ENCODE measurements at places on chromosomes 11 and 22.
A peak's percentile ranks its signal among the peaks of the same experiment; 100 is the strongest.

GRCh38 chr22:44331881-44332714 is 19.3 kb upstream of the SHISAL1 start:
- DNase-seq = no peak

DNA sequence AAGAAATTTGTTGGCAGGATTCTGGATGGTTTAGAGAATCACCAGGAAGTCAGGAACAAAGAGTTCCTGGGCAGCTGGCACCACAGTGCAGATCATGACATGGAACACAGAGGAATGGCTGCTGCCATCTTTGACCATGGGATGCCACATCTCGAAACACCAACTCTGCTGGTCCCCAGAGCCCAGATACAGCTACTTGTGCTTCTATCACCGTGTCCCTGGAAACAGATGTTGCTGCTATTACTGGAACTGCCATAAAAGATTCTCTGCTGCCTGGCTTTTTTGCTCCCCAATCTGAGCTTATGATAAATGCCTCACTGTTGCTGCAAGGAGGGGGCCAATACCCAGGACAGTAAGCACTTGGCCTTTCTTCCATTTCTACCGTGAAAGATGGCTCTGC is 185.2 kb downstream of the CSNK2A3 start:
- DNase-seq = no peak

- DNase-seq = no peak
Measured at GRCh38 chr11:46073632-46074031, 47.6 kb downstream of the PHF21A start.

DNA sequence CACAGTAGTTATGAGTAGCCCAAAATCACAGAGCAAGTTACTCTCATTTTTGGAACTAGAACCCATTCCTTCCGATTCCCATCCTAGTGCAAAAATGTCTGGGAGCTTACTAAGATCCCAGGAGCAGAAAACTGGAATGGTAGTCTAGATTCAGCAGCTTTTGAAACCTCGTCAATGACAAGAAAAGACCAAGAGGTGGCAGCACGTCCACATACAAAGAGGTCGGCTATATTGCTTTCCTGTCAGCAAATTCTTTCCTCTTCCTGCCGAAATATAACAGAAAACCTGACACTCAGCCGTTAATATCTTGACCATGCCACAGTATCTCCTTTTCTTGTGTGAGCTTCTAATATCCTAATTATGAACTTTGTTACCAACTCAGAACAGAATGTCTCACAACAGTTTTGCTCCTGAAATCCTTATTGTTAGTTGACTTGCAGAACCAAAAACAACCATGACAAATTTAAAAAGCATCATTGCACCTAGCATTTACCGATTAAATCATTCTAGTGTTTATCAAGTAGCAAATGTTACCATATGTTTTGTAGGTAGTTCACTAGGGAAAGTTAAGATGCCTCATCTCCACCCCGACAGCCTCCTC is 92.8 kb upstream of the OR9G4 start:
- no peak for DNase-seq

- DNase-seq = no peak
Measured at GRCh38 chr11:101860696-101861427, 53.9 kb upstream of the CEP126 start.

DNA sequence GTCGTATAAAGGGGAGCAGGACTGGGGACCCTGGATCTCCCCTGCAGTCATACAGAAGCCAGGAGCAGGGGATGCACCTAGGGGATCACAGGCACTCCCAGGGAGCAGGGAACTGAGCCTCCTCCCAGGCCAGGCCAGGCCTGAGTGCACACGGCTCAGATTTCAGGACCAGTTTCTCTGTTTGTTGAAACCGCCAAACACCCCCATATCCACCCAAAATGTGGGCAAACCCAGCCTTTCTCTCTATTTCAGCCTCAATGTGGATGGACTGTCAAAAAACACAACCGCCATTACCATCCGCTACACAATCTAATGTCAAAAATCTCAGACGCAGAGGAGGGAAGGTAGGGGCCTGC is 17.5 kb downstream of the MN1 start:
- DNase-seq = no peak

- no peak for DNase-seq
Measured at GRCh38 chr22:47574556-47574955, 812.1 kb downstream of the TBC1D22A start.

GRCh38 chr11:95699631-95700470 is 89.7 kb downstream of the FAM76B start:
- peak; percentile 66 for DNase-seq

DNA sequence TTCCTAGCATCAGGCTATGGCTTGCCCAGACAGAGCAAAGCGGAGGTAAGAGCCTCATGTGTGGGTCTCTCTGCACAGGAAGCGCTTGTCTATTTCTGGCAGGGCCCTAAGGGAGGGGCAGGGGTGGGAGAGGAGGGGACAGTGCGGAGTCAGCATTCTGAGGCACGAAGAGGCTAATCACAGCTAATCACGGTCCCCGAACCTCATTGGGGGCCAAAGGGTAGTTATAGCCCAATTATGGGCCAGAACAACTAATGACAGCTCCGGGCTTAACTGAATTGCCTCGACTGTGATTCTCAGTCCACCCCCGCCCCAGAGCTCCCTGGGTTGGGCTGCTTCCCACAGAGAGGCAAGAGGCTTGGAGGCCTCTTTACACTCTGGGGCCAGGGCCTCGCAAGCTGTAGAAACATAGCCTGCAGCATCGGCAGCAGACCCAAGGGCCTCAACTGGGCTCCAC is 72.7 kb upstream of the PRDM11 start:
- no peak for DNase-seq

GRCh38 chr11:122717264-122717867 is 61.8 kb downstream of the UBASH3B start:
- DNase-seq = no peak

DNA sequence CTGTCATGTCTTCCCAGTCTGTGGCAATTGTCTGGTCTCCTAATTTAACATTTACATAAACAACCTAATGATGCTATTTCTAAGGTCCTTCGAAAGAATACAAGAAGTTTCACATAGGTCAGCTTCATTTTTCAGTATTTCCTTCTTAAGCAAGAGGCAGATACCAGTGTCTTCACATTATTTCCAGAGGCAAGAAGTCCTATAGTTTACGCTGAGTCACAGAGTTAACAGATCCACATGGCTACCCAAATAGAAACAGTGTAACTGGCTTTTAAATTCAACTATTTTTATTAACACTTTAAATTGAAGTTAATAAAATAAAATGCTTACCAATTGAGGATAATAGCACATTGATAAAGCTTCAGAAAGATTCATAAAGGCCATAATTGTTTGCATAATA is 10.9 kb downstream of the PRRG4 start:
- no peak for DNase-seq

All from T-helper 2 cell (primary cell).